ENCODE measurements at places on chromosomes 5 and 9. TPM values are rescaled to one million over a fixed set of nuclear protein-coding genes. Genes with fewer than 3 reads are reported as not detected.

- DNase-seq = peak; percentile 17
These were observed 11.8 kb downstream of the ACSL6 start for GRCh38 chr5:131999441-132000240.

- DNase-seq = no peak
These were observed 785.3 kb upstream of the RIOK2 start for GRCh38 chr5:97968346-97968745.

- no peak for DNase-seq
These were observed 192.1 kb downstream of the SPATA31D1 start for GRCh38 chr9:82180711-82181110.

Gene SSNA1
- total RNA-seq = 73.0 TPM

Gene GPR151
- total RNA-seq = not detected

GRCh38 chr5:4532705-4533080, 607.4 kb upstream of the ADAMTS16 start:
- DNase-seq = no peak

DNA sequence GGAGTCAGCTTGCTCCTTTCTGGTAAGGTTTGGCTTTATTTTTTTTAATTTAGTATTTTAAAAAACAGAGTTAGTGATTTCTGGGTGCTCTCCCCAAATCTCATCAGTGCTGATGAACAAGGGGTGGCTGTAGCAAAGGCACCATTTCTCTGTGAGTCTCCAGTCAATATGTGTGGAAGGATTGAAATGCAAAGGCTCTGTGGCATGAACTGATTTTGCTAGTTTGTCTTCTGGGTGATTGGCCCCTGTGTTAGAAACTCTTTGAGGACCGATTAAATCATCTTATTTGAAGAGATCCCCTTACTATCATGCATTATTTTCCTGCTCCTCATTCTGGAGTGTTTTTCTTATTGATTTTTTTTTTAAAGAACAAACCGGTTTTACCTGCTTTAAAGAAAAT, 596 bp downstream of the TEK start:
- no peak for DNase-seq

DNA sequence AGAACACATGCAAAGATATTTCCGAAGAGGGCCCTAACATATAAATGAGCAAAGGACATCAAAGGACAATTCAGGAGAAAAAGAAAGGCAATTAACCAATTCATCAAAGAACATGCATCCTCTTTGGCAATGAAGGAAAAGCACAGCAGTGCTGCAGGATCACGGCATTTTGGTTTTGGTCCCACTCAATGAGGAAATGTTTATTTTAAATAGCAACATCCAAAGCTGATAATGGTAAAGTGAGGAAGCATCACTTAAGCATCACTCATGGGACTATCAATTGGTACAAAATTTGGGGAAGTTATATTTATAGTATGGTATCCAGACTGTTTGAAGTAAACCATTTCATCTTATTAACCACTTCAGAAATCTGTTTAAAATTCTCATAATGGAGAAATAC, 5.5 kb upstream of the CXCL14 start:
- no peak for DNase-seq

DNA sequence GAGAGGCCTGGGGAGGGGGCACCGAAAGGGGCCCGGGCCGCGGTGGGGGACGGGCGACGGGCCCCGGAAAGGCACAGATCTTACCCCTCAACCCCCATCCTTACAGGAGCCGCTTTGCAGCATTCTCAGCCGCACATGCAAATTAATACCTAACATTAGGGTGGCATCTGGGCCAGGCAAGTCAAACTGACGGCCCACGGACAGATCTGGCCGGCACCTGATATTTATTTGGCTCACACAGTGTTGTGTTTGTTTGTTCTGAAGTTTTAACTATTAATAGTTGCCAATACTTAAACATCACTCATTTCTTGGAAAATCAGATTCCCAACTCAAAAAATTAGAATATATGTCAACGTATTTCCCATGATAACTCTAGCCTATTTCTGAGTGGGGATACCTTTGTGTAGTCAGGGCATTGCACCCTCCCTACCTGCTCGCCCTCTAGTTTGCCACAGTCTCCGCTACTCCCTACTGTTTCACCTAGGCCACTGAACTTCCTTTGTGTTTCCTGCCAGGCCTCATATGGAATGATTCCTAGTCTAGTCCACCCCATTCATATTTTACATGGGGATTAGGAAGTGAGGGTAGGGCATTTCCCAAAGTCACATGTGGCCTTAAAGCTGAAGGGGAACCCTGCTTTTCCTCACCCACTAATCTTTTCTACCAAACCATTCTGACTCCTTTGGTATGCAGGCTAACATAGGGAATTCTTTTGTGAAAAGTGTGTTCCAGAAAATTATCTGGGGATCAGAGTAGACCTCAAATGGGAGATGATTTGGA, 71.9 kb upstream of the LARP1 start:
- DNase-seq = no peak

Gene GPRIN1
- total RNA-seq = 6.5 TPM

DNA sequence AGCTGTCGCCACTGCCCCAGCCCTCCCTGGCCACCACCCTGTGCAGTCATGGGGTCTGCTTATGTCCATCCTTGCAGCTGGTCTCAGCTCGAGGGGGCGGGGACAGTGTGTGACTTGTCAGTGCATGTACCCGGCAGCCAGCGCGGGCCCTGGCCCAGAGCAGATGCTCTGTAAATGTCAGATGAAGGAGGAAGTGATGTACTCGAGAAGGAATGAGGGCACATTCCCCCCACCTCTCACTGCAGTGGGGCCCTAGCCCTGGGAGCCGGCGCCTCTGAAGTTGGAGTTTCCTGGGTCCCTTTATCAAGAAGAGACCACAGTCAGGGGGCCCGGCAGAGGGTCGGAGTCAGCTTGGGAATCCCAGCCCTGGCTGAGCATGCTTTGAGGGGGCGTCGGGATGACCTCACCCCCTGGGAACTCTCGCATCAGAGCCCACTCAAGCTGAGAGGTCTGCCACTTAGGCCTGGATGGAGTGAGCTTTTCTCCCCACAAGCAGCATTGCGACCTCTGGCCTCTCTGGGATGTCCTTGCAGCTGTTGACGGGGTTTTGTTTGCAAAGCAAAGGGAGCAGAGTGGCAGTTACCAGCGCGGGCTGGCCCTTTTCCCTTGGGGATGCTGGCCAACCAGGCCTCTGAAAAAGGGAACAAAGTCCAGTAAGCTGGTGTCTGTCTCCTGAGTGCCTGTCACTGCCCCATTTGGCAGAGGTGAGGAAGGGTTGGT, 19.0 kb downstream of the NEURL1B start:
- DNase-seq = peak; percentile 97

Gene EQTN
- not detected for total RNA-seq

DNA sequence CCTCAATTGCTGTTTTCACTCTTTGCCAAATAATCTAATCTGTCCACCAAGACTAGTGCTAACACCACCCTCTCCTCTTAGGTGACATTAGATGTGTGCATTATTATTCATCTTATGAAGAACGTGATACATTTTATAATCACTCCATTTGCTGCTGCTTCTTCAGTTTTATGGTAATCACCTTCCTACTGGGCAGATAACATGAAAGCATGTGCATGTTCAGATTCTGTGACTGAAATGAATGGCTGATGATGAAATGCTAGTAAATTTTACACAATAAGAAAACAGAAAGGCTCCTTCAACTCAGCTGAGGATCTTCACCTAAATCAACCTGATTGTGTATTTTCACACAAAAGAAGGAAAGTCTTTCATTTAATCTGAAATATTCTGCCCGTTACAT, 577.6 kb downstream of the CSNK1G3 start:
- DNase-seq = no peak

GRCh38 chr5:74373076-74373475, 267.5 kb downstream of the ENC1 start:
- DNase-seq = peak; percentile 66

Gene TSLP
- total RNA-seq = 0.69 TPM

- DNase-seq = no peak
These were observed 247.1 kb upstream of the PANK3 start for GRCh38 chr5:168826246-168826725.

- DNase-seq = no peak
These were observed 128.7 kb downstream of the PAX5 start for GRCh38 chr9:36905101-36906066.

Gene RNF183
- total RNA-seq = not detected

All from SJCRH30 (cell line).